ENCODE measurements at places on chromosomes 3 and 15.

GRCh38 chr3:110774496-110775265, 296.9 kb upstream of the NECTIN3 start:
- DNase-seq = peak; percentile 12

DNA sequence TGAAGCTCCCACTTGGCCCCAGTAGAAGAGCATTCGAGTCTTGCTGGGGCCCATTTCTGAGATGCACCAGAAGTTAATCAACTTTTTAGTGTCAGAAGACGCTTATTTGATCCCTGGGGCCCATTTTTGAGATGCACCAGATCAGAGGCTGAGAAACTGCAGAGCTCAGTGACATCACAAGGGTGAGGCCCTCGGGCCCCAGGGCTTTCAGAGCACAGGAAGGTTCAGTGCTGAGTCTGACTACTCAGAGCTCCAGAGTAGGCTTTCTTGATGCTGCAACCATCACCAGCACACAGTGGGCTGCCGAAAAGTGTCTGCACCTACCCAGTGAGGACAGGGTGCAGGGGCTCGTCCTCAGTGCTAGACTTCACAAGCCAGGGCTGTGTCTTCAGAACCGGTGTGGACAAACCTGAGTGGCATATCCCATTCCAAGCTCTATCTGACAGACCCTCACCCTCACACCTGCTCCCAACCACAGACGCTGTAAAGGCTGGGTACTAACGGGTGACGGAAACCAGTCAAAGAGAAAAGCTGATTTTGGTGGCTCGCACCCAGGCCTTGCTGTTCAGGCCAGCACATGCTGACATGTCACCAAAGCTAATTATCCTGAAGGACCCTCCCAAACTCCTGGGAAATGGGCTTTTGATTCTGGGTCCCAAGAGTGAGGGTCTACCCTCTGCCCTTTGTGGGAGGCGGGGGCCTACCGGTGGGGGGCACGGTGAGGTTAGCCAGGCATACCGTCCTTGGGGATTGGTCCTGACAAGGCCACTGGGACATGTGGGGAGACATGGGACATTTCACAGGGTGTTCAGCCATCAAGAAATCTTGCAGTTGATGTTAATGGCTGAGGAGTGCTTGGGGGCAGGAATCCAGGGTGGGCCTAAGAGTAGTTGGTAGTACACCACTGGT, 83.0 kb downstream of the PDCD6IP start:
- no peak for DNase-seq

DNA sequence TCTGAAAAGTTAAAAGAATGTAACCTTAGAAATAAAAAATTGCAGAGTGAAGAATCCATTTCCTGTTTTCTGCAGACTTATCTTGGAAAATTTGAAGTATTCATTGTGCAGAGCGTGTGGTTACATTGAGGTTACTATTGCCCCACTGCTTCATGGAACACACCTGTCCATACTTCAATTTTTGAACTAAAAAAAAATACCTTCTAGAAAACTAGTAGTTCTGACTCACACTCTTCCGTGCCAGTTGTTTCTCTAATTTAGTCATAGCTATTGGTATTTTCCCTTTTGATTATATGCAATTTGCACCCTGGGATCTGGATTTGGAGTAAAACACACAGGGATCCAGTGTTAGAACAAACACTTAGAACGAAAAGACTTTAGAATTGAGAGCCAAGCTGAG, 111.8 kb upstream of the LYSMD4 start:
- peak; percentile 4 for DNase-seq

GRCh38 chr3:113758389-113759024, 11.7 kb downstream of the ATP6V1A start:
- peak; percentile 75 for DNase-seq

- no peak for DNase-seq
Observed at GRCh38 chr3:196772102-196772501, 32.4 kb downstream of the PAK2 start.

DNA sequence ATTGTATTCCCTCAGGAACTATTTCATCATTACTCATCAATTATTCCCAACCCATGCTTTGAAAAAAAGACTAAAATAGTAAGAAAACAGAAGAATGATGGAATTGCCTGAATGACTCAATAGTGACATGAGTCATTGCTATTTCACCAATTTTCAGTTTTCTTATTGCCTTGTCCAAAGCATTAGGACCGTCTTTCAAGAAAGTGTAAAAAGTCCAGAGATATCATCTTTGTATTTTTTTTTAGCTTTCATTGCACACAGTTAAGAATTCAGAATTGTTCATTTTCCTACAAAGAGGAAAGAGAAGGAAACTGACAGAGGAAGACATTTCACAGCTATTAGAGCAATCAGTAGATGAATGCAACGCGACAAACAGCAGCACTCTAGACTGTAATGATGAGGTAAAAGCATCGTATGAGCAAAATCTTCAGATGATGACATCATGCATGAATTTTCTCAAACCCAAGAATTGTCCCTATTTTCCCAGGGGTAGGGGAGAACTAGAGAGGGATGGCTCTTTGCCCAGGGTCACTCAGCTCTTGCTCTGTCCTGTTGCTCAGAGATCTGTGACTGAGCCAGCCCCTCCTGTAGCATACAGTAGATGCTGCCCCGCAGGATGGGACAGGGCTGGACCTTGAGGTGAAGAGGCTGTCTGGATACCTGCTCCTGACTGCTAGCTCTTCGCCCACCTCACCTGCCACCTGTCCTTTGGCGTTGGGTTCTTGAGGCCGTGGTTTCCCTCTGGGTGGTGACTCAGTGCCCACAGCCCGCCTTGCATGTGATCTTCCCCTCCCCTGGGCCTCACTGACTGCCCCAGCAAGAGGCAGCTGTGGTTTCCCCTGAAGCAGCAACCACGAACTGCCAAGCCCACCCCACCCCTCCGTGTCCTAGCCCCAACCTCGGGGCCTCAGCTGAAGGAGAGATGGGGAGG, 84.8 kb downstream of the PPCDC start:
- peak; percentile 93 for DNase-seq

GRCh38 chr3:102016417-102016816, 167.1 kb downstream of the NFKBIZ start:
- no peak for DNase-seq

- DNase-seq = no peak
Observed at GRCh38 chr3:6182476-6182875, 678.4 kb upstream of the GRM7 start.

GRCh38 chr3:159632128-159632527, 356.5 kb upstream of the IL12A start:
- DNase-seq = no peak

GRCh38 chr3:115831864-115832263, 208.6 kb downstream of the GAP43 start:
- DNase-seq = peak; percentile 27

- no peak for DNase-seq
Observed at GRCh38 chr3:139325551-139325950, 18.3 kb upstream of the MRPS22 start.

DNA sequence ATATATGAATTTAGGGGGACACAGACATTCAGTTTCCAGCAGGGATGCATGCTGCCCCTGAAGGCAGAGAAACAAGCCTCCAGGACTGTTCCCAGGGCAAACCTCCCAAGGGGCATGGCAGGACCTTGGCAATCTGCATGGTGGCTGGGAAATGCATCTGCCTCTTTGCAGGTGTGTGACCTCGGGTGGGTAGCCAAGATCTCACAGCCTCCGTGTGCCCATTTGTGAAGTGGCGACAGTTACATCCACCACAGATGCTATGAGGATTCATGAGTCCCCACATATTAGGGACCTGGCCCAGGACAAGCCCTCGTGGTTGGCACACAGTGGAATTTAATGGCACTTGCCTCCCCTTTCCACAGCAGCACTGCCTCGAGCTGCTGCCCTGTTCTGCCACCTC, 29.9 kb downstream of the SLC28A1 start:
- DNase-seq = no peak

DNA sequence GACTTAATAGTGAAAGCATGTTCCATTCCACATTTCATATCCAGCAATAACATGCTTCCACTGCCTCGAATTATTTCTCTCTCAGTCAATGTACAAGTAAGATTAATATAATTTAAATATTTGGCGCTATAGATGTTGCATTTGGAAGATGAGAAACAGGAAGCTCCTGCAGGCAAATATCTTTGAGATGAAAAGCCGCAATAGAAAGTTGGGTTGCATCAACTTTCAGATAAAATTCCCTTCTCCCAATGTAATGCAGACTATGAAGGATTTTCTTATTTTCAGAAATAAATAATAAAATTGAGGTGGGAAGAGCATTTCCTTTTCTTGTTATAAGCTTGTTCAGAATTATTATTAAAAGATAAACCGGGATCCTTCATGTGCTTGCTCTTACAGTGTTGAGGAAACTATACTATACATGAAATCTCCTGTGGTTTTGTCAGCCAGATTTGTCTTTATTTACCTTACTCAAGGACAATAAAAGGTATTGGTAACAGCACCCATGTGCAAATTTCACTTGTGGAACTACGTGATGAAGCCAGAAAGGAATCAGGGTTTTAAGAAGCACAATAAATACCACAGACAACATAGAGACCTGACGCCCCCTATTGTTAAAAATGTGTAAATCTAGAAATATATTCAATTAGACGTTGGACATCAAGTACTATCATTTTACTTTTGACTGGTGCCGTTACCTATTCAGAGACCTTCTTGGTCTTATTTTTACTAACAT, 307.0 kb downstream of the ARPP21 start:
- DNase-seq = peak; percentile 26

DNA sequence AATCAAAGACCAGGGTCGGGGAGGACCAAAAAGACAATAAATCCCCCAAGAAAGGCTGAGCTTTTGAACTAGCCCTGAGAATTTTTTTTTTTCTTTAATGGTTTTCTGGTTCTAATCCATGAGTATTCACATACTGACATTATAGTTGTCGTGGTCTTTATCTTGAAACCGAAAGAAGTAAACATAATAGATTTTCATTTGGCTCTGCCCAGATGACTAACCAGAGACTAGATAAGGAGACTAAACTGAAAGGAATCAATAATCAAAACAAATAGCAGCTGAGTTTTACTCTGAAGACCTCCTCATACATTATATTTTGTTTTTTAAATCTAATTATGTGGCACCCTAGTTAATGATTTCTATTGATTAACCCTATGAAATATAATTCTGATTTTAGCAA, 381.4 kb downstream of the CNTN3 start:
- DNase-seq = no peak

DNA sequence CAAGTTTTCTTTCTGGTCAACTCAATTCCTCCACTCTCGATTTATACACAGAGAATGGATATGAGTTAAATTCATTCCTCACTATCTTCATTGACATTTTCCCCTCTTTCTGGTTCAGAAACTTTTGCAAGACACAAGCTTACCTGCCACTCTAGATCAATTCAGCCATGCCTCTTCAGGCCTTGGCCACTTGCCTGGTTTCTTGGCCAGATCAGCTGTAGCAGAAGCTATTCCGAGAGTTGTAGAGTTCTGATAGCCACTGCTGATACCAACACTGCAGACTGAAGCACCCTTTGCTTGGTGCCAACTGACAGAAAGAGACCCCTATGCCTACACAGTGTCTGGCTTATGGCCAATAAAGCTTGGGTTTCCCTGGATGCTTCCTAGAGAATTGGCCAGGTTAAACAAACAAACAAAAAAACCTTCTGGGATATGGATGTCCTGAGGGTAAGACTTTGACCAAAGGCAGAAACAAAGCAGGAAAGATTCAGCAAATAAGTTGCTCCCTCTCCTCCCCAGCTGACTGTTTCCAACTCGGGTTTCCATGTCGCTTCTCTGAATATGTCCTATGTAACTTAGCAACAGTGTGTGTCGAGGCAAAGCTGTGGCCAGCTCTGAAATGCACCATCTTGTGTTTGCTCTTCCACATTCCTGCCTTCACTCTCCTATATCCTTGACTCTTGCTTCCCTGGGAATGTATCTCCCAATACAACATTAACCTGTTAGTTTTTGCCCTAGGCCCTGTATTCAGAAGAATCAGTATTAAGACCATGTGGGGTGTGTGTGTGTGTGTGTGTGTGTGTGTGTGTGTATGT, 521.6 kb downstream of the EPHA3 start:
- no peak for DNase-seq

DNA sequence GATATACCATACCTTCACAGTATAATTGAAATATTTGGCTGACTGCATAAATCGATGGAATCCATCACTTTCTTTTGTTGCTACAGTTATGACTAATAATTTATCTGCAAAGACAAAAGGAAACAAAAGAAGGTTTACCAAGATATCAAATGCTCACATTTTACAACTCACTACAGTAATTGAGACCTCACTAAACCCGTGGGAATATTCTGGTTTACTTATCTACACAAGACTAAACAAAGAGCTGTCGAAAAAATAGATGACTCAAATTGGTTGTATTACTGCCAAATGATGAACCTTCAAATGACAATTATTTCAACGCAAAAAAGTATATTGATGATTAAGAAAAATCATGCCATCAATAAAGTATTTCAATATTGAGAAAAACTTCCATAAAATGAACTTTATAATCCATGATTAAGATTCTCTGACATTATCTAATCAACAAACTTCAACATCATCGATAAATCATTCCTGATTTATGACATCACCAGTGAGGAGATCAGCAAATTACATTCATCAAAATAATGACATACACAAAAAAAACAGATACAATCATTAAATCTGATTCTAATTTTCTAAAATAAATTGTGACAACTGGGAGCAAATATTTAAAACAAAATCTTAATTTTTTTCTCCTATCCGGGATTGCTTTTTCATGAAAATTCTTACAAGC, 36.7 kb downstream of the PLOD2 start:
- no peak for DNase-seq

GRCh38 chr3:70433091-70433490, 120.7 kb upstream of the MDFIC2 start:
- peak; percentile 2 for DNase-seq

- no peak for DNase-seq
Observed at GRCh38 chr3:72632129-72632528, 216.1 kb downstream of the SHQ1 start.

- no peak for DNase-seq
Observed at GRCh38 chr15:27061739-27062138, 90.8 kb downstream of the GABRG3 start.

DNA sequence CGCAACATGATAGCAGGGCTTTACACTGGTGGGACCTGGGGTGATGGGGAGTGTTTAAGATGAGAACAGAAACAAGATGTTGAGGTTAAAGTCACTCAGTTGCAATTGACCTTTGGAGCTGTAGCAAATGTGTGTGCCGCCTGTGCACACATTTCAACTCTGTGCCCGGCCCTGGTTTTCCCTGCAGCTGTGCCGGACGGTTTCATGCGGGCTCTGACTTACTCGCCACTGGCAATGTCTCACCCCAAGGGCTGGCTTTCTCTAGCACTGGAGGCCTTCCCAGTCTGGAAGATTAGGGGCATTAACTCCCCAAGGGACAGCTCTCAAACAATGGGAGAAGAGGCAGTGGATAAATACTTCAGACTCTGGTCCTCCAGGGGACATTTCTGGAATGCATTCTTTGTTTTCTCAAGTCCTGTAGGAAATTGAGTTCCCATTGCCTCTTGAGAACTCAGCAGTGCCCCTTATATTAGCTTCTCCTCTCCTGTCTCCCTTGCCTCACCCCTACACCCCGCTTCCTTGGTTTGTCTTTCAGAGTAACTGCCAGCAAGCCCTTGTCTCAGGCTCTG, 152.5 kb downstream of the EDEM1 start:
- DNase-seq = no peak

DNA sequence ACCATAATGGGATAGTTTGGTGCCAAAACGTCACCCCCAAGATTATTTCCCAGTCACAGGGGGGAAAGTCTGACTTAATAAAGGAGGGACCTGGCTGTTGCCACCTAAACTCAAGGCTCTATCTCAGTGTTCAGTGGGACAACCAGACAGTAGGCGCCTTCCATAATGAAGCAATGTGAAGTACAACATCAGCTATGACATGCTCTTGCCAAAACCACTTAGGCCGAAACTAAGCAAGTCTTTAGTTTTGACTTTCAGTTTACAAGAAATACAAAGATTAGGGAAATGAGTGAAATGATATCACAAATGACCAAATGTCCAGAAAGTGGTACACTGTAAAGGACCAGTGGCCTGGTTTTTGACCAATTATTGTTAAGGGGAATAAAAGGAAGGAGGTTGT, 32.9 kb downstream of the SOX14 start:
- DNase-seq = no peak

Data from fibroblast of skin of abdomen (primary cell).